ENCODE measurements at places on chromosomes 5 and 9. TPM values are rescaled to one million over a fixed set of nuclear protein-coding genes. Genes with fewer than 3 reads are reported as not detected.

TSLP gene
- total RNA-seq: under 0.01 TPM

DAB2 gene
- total RNA-seq: 4.6 TPM

OTP gene
- total RNA-seq: under 0.01 TPM

C5orf52 gene
- not detected for total RNA-seq

CLIC3 gene
- 0.27 TPM for total RNA-seq

ANP32B gene
- 12.1 TPM for total RNA-seq

DAB2IP gene
- 0.81 TPM for total RNA-seq

CRHBP gene
- total RNA-seq: 430 TPM

MRPL50 gene
- 6.7 TPM for total RNA-seq

MARCOL gene
- not detected for total RNA-seq

SNCB gene
- total RNA-seq: not detected
